ENCODE measurements at places on chromosomes 7 and 10.
A peak's percentile ranks its signal among the peaks of the same experiment; 100 is the strongest.

GRCh38 chr7:2821842-2822507 is 22.1 kb downstream of the GNA12 start:
- no peak for DNase-seq

- DNase-seq = peak; percentile 34
These were observed 59.7 kb upstream of the RAB11FIP2 start for GRCh38 chr10:118106426-118106825.

GRCh38 chr7:142523821-142524460 is 225.3 kb upstream of the PRSS1 start:
- DNase-seq = no peak

GRCh38 chr10:3172081-3172445 is 519 bp downstream of the PITRM1 start:
- DNase-seq = no peak

- no peak for DNase-seq
These were observed 3.3 kb upstream of the GLCCI1 start for GRCh38 chr7:7965301-7965700.

DNA sequence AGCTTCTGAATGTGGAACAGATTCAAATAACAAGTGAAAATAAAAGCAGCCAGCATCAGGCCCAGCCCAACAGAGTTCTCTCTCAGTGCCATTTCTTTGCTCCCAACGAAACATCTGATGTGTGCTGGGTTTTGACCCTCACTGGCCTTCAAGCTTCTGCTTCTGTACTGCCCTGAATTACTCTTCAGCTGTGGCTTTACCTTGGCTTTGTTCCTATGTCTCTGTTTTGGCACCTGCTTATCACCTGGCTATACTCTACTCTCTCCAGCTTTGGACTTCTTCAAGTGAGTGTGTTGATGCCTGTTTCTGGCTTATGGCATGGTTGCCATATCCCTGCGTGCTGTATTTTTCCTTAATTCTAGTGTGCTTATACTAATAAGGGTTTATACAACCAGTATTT is 768.3 kb downstream of the SORCS1 start:
- DNase-seq = no peak

DNA sequence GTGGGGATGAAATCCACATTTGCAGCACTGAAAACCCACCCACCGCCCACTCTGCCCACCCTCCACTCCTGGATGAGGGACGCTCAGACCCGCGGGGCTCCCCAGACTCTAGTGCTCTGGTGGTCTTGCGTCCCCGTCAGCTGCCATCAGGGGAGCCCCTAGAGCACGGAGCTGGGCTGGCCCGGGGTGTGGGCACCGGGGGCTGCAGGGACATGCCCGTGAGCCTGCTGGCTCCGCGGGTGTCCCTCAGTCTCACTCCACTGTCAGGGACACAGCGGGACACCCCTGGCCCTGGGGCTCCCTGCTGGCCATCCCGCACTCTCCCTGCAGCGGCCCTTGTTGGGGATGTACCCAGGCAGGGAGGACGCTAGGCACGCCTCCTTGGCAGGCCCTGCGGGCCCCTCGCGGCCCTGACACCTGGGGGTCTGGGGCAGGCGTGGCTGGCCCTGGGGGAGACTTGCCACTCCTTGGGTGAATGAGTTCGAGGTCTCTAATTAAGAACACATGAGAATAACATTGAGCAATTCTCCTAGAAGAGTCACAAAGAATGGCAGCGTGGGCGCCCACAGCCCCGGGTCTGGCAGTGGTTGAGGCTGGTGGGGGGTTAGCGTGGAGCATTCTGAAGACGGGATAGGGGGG is 64.2 kb downstream of the CFAP46 start:
- no peak for DNase-seq

DNA sequence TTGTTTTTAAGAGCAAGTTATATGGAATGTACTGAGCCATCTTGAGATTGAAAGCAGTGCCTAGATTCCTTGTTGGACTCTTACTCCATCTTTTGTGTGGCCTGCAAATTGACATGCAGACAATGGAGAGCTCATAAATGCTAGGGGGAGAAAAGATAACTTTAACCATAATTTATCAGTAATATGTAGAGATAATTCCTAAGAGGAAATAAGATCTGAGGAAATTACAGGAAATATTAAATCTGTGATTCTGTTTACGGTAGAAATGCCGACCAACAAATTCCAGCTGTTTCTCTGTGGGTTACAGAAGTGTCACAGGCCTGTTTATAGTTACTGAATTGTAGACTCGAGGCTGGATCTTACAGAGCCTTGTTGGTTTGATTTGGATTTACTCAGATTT is 348.0 kb downstream of the SUGCT start:
- no peak for DNase-seq

- no peak for DNase-seq
These were observed 84.9 kb downstream of the RPS24 start for GRCh38 chr10:78118591-78118990.

- DNase-seq = no peak
These were observed 48.7 kb downstream of the VIPR2 start for GRCh38 chr7:159095979-159096411.

GRCh38 chr10:120996456-120997034 is 145.4 kb downstream of the WDR11 start:
- DNase-seq = no peak

DNA sequence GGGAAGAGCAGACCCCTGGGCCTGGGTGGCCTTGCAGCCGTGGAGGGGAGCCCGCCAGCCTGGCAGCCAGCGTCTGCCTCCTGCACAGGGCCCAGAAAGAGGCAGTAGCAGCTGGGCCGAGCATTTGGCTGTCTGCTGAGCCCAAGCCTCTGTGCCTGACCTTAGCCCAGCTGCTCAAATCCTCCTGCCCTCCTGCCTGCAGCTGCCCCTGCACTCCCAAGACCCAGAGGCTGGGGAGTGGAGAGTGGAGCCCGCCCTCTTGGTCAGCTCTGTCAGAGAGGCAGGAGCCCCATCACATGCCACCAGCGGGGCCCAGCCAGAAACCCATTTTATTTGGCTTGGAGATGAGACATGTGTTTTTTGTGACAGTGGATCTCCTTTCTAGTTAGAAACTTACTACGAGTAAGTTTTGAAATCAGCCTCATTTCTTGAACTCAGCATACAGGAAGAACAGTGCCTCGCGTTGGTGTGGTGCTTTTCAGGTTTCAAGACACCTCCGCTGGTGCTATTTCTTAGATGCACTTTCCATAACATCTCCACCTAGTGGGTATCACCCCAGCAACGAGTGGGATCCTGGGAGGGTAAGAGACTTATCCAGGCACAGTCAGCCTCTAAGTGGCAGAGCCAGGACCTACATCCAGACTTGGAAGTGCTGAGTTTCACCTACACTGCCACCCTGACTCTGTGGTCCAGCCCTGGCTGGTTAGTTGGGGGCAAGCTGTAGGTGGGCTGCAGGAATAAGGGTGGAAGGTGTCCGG is 477.1 kb downstream of the RPS24 start:
- no peak for DNase-seq

DNA sequence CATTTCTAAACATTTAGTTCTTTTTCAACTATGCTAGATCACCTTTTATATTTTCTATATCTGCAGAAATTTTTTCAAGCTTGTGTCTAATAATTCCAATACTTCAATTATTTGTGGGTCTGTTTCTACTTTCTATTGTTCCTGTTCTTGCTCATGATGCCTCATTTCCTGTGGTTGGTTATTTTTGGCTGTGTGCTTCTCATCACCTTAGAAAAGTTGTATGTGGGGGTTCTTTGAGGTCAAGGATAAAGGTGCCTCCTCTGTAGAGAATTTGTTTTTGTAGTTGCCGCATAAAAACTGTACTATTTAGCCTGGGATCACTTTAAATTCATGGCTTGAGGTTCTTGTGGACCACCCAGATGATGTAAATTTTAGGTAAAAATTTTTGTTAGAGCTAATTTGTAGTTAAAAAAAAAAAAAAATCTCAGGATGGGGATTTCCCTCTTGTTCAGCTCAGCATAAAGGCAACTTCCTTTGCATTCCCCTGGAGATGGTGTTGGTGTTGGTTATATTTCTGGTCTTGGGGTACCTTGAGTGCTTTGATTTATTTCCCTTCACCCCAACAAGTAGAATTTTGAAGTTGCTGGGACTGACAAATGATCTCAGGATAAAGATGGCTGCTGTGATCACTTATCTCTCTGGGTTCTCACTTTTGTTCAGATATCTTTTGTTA is 27.0 kb upstream of the JAZF1 start:
- no peak for DNase-seq

- no peak for DNase-seq
These were observed 9.6 kb upstream of the ZNF487 start for GRCh38 chr10:43427166-43427825.

- DNase-seq = no peak
These were observed 50.1 kb downstream of the GNAI1 start for GRCh38 chr7:80184693-80185092.

DNA sequence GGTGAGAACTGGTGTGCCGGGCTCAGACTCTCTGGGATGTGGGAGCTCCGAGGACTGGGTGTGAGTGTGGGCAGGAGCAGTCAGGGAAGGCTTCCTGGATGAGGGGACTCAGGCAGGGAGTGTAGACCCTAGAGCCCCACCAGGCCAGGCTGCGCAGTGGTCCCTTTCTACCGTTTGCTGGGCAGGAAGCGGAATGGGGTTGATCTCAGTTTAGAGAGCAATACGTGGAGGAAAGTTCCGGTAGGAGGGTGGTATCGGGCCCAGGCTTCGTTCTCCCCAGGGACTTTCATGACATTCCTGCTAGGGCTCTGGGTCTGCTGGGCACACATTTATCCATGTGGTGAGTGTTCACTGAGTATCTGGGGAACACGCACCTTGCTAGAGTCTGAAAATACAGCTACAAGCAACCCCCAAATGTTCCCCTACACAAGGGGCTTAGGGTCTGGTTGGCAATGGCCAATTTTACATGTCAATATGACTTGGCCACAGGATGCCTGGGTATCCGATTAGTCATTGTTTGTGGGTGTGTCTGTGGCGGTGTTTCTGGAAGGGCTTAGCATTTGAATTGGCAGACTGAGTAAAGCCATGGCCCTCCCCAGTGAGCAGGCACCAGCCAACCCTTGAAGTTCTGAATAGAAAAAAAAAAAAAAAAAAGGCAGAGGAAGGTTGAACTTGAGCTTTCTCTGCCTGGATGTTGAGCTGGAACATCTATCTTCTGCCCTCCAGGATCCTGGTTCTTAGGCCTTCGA is 20.8 kb downstream of the GHRHR start:
- DNase-seq = peak; percentile 74

GRCh38 chr7:138524259-138524658 is 64.2 kb downstream of the TRIM24 start:
- no peak for DNase-seq

DNA sequence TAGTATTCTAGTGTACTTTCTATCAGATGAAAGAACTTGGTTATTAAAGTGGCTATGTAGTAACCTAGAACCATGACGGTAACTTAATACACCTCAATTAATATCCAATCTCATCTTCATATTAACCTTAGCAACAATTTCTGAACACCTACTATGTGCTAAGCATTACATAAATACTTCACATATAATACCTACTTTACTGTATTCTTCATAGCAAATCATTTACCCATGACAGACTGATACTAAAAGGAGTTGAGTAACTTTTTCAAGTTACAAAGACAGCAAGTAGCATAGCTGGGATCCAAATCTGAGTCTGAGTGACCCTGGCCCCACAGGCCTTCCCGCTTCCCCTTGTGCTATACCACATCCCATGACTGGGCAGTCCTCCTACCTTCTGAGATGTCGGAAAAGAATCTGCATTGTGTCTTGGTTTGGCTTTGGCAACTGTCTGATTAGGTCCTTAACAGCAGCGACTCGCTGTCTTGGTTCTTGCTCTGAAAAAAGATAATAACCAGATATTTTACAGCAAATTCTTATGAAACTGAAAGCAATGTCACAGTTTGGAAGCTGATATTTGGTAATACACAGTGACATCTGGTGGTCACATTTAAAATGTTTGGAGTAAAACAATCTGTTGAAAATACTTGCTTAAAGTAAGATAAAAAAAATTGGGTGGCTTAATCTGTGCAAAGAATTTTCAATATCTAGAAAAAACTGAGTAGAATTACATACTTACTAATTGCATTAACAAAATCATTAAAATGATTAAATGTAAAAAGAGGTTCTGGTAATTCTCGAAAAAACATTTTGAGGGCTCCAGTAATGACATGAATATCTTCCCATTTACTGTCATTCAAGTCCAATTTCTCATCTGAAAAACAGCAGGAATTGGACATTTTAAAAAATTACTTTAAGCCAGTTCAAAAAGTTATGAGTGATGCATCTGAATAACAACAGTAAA is 120.1 kb downstream of the ARHGAP12 start:
- peak; percentile 27 for DNase-seq

DNA sequence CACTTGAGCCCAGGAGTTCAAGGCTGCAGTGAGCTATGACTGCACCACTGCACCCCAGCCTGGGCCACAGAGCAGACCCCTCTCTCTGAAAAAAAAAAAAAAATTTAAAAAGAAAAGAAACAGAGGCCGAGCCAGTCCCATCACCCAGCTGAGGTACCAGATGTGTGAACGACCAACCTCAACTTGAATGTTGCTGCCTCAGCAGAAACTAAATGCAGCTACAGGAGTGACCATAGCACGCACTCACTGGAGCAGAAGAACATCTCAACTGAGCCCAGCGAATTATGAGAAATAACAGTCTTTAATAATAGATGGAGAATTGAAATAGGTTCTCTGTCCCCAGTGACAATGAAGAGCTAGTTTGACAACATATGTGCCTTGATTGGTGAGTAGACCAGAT is 53.1 kb upstream of the ST8SIA6 start:
- no peak for DNase-seq

DNA sequence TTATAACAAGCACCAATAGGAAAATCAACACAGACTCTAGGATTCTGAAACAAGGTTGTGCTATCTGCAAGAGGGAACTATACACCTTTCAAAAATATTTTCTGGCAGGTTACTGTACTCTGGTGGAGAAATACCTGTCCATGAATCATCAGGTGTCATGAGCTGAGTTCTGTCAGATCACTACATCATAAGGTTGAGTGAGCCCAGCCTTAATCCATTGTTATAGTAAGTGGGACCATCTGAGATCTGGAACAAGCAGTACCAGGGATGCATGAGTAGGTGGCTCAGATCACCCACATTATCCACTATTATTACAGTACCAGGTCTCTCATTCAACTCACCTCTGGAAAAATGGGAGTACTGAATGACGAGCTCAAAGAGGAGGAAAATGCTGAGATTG is 212.4 kb downstream of the DGKI start:
- no peak for DNase-seq

DNA sequence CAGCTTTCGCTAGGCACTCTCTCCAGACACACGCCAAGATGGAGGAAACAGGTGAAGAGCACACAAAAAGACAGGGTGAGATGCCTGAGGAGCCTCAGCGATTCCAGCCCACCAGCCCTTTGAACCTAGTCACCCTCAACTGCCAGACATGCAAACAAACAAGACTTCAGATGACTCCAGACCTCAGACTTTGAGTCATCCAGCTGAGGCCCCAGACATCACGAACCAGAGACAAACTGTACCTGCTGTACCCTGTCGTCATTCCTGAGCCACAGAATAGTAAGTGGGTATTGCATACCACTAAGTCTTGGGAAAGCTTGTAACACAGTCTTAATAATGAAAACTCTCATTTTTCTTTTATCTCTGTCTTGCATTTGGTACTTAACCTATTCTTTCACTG is 126.6 kb upstream of the LSM8 start:
- DNase-seq = no peak

- peak; percentile 88 for DNase-seq
These were observed 1.7 kb downstream of the CDK6 start for GRCh38 chr7:92834507-92835260.

GRCh38 chr7:113890331-113891030 is 28.3 kb downstream of the PPP1R3A start:
- no peak for DNase-seq
